Type B pancreatic cell (in vitro differentiated cells): ENCODE measurements at places on chromosomes 6 and 20. TPM values are rescaled to one million over a fixed set of nuclear protein-coding genes. Genes with fewer than 3 reads are reported as not detected.

SAMD5 gene
- 9.2 and 11.5 TPM in 2 replicates for total RNA-seq

FNDC11 gene
- 0.52 and 1.4 TPM in 2 replicates for total RNA-seq

ZC3H12D gene
- total RNA-seq, result 0.58 and 0.98 TPM in 2 replicates

TCF15 gene
- total RNA-seq, result 0.94 TPM in 1 of 2 replicates, not detected in the other

NOX3 gene
- total RNA-seq, result not detected in 2 replicates

HUS1B gene
- total RNA-seq, result 0.41 and 0.93 TPM in 2 replicates

CLPSL1 gene
- not detected in 2 replicates for total RNA-seq

CD40 gene
- total RNA-seq, result 0.40 and 1.5 TPM in 2 replicates

RHAG gene
- total RNA-seq, result not detected in 2 replicates

COL9A3 gene
- 8.8 and 21.2 TPM in 2 replicates for total RNA-seq

PROKR2 gene
- 4.8 and 5.9 TPM in 2 replicates for total RNA-seq

MROH8 gene
- total RNA-seq, result 2.5 and 4.8 TPM in 2 replicates

OR2J3 gene
- total RNA-seq, result not detected in 2 replicates

SLC44A4 gene
- 8.8 and 10.6 TPM in 2 replicates for total RNA-seq

TGM2 gene
- 28.6 and 31.7 TPM in 2 replicates for total RNA-seq

FIG4 gene
- total RNA-seq, result 13.6 and 15.4 TPM in 2 replicates

PTCRA gene
- not detected in 2 replicates for total RNA-seq
